ENCODE measurements at places on chromosomes 16 and 17.

DNA sequence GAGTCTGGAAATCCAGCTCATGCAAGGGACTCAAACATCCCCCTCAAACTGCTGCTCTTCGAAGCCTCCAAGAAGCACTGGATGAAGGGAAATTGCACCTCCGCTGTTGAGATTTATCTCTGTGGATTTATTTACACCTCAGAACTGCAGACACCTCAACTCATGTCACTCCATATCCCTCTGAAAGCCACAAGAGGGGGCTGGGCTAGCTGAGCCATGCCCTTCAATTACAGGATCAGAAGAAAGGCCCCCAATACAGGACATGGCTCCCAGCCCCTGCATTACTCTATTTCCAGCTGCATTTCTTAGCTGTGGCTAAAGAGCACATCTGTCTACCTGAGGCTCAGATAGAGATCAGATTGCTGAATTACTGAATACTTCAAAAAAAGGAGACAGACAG, 103.1 kb upstream of the DYNLRB2 start:
- DNase-seq: no peak

- DNase-seq: no peak
Measured at GRCh38 chr17:16961792-16962191, 10.1 kb downstream of the TNFRSF13B start.

GRCh38 chr17:1813088-1813487, 16.6 kb downstream of the SMYD4 start:
- DNase-seq: no peak

DNA sequence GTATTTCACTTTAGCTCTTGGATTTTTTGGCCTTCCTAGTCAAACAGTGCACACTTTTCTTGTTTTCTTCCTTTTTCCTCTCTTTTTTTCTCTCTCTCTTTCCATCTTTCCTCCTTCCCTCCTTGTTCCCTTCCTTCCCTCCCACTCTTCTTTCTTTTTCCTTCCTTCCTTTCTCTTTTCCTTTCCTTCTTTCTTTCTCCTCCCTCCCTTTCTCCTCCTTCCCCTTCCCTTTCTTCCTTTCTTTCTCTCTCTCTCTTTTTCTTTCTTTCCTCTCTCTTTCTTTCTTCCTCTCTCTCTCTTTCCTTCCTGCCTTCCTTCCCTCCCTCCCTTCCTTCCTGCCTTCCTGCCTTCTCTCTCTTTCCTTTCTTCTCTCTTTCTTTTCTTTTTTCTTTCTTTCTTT, 181.6 kb upstream of the ELAC2 start:
- no peak for DNase-seq

- DNase-seq: no peak
Measured at GRCh38 chr17:8441690-8442089, 6.0 kb downstream of the NDEL1 start.

- DNase-seq: no peak
Measured at GRCh38 chr17:80694992-80695912, 150.6 kb downstream of the RPTOR start.

DNA sequence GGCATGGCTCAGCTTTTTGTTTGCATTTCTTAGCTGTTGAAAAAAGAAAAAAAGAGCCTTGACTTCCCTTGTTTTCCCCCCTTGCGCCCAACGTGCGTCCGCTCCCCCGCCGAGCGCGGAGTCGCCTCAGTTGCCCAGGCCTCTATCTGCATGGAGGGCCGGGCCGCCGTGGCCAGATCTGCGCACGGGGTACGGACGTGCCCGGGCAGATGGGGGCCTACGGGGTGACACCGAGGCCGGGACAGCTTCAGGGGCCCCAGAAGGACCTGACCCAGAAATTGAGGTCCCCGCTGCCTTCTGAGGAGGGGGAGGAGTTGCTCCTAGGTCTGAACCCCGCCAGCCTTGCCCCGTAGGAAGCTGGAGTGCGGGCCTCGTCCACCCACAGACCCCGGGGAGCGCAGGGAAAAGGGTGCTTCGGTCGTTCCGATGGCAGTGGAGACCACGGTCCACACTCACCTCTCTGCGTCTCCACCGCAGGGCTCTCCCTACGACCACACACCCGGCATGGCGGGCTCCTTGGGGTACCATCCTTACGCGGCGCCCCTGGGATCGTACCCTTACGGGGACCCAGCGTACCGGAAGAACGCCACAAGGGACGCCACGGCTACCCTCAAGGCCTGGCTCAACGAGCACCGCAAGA, 1.5 kb downstream of the IRX5 start:
- DNase-seq: no peak

GRCh38 chr16:87407511-87408112, 15.5 kb downstream of the MAP1LC3B start:
- DNase-seq: no peak

- DNase-seq: no peak
Measured at GRCh38 chr16:24668481-24669061, 60.9 kb upstream of the TNRC6A start.

DNA sequence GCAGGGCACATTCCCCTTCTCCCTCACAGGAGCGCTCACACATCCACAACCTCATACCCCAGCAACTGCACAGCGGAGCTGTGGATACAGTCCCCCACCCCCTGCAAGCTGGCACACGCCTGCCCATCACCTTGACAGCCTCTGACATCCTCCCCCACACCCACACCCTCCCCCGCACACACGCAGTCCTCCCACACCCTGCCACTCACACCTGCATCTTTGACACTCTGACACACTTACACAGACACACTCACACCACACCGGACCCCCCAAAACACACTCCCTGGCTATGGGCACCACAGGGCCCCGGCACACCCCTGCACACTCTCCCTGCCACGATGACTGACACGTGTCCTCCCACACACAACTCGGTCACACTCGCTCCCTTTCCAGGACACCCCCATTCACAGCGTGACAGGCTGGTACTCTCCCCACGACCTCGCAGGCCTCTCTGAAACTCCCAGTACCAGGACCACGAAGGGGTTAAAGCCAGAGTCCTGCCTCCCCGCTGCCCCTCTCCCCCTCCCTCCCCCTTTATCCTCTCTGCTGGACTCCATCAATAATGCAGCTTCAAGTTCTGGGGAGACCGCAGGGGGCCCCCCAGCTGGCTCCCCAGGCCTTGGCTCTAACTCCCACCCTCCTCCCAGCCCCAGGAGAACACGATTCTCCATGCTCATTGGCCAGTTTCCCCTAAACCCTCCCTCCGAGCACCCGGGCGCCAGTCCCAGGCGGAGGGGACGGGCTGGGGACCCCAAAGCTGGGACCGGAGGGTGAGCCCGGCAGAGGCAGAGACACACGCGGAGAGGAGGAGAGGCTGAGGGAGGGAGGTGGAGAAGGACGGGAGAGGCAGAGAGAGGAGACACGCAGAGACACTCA, at the start of gene PPP1R1B:
PPP1R1B (plus strand) TSS at position 782 of the 876 bp plus-strand sequence. CDS start 441 bp downstream, outside the sequence.
- DNase-seq: no peak

GRCh38 chr17:57677858-57678257, 67.2 kb downstream of the CCDC182 start:
- no peak for DNase-seq

GRCh38 chr16:28304214-28304613, 11.9 kb downstream of the SBK1 start:
- no peak for DNase-seq

- DNase-seq: no peak
Measured at GRCh38 chr16:85588562-85589503, 24.3 kb upstream of the GSE1 start.

DNA sequence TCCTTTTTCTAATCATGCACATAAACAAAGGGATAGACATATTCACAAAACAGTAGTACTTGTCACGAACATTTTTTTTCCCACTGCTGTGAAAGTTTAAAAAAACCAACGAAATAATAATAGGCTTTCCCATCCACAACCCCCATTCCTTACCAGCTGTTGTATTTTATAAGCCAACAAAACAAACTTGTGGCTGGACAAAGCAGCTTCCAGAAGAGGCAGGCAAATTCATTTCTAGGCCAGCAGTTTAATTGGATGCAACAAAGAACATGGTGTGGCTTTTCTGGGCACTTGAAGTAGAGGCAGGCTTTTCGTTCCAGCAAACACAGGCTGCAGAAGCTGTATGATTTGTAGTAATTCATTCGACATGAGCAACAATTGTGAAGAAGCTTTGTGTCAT, 56.0 kb upstream of the FAM20A start:
- DNase-seq: no peak

DNA sequence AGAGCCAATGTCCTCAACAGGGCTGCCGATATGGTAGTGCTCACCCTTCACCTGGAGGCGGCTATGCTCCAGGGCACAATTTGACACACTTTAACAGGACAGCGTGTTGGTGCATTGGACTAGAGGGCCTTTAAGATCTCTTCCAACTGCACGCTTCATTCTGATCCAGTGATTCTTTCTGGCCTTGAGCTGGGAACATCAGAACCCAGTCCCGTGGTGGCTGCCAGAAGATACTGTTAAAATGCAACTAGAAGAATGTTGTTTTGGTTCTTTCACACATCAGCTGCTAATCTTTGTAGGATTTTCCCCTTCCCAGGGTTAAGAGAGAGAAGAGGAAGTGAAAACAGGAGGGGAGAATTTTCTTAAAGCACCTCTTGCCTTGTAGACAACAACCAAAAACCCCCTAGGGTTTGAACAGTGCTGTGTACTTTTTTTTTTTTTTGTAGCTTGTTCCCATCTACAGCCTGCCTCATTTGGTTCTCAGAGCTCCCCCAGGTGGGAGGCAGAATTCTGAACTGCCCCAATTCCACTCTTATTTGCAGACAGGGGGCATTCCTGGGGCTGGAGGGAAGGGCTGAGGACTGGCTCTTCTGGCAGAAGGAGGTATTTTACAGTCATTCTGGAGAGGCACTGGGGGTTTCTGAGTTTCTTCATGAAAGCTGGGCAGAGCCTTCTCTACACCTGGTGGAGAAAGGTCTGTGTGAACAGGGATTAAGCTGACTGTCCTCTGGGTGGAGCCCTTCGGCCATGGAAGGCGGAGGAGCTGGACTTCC, 32.4 kb downstream of the SMARCE1 start:
- DNase-seq: no peak

DNA sequence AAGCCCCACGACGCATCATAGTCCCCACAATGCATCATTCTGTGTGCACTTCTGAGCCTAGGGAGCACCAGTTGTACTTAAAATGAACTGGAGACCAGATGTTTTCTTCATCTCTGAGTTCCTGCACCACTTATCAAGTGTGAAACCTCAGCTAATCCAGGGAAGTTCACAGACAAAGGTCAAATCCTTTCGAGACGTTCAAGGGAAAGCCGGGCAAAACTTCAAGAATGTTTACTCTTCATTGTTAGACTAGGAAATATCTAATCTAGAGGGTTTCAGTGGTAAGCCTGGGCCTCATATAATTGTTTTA, 4.6 kb upstream of the PMP22 start:
- DNase-seq: no peak

DNA sequence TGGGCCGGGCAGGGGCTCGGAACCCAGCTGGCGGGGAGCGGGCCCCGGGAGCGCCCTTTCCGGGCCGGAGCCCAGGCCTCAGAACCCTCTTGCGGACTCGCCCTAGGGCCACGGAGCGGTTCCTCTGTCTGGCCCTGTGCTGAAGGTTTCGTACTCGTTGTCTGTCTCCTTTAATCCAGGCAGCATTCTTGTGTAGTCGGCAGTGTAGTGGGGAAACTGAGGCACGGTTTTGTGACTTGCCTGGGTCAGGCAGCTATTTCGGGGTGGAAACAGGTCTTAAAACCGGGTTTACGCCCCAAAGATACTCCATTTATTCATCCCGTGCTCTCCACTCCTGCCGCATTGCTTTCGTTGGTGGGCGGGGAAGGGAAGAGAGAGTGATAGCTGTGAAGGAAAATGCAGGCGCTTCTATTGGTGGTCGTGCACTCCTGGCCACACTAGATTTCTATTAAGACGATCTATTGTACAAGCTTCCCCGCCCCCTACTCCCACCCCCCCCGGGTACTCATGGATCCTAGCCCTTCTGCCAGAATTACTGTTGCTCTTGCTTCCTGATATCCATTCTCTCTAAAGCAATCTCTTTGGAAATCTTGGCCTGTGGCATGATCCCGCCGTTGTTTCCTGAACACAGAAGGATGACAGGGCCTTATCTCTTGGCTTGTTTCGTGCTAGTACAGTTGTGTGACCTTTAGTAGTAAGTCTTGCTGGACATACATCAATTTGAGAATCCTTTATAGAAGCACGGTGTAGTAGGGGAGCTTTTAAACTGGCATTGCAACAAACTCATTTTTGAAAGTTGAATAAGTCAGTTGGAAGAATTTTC, 751 bp downstream of the DCAF7 start:
- DNase-seq: no peak

GRCh38 chr17:16214190-16215001, 938 bp downstream of the NCOR1 start:
- DNase-seq: no peak

GRCh38 chr16:19227643-19228042, 57.9 kb upstream of the CLEC19A start:
- no peak for DNase-seq

GRCh38 chr16:50476486-50477255, 71.5 kb upstream of the NKD1 start:
- no peak for DNase-seq

GRCh38 chr17:50281739-50282401, 7.6 kb downstream of the TMEM92 start:
- no peak for DNase-seq

GRCh38 chr16:1933097-1933661, 9.8 kb downstream of the MSRB1 start:
- DNase-seq: no peak

GRCh38 chr17:7887038-7887481, 1.5 kb upstream of the CHD3 start:
- no peak for DNase-seq

- no peak for DNase-seq
Measured at GRCh38 chr17:381516-381915, 28.9 kb upstream of the RPH3AL start.

DNA sequence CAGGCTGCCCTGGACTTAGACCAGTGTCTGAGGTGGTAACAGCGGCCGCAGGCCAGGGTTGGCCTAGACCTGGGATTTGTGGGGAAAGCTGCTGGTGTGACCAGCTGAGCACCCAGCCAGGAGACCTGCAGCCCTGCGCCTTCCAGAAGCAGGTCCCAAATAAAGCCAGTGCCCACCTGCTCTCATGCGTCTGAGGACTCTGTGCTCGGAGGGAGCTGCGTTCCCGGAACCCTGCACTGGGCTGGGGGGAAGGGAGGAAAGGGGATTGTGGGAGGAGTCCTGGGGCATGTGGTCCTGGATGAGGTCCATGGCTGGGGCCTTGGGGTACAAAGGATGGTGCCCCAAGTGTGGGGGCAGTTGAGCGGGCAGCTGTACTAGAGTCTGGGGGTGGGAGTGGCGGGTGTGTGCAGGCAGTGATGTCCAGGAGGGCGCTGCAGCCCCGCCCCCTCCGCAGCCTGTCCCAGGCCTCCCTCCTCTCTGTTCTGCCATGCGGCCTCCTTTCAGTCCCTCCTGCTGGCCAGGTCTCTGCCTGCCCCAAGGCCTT, 1.8 kb upstream of the NECAB2 start:
- DNase-seq: no peak

GRCh38 chr16:85879975-85880831, 18.8 kb upstream of the IRF8 start:
- DNase-seq: no peak

DNA sequence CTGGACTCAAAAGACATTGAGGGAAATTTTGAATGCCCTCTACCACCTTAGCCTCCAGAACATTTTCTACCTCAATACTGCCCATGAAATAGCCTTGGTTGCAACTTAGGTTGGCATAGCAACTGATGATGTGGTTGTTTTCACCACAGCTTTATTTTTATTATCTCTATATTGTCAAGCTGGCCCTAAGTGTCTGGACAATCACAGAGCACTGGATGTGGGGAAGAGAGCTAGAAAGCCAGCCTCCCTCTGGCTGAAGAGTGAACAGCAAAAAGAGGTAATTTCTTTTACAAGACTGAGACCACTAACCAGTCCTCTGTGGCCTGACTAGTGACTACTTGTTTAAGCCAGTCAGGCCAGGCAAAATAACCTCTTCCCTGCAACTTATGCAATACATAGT, 159.6 kb downstream of the HS3ST2 start:
- no peak for DNase-seq
